ENCODE measurements at places on chromosomes 3 and 15. TPM values are rescaled to one million over a fixed set of nuclear protein-coding genes. Genes with fewer than 3 reads are reported as not detected.

CPNE9 gene
- polyA plus RNA-seq, result not detected

TTLL13 gene
- polyA plus RNA-seq, result 0.34 TPM

KNG1 gene
- 107 TPM for polyA plus RNA-seq

LYZL4 gene
- polyA plus RNA-seq, result not detected

PLXNA1 gene
- polyA plus RNA-seq, result 36.6 TPM

TMC3 gene
- polyA plus RNA-seq, result 0.29 TPM

INSYN1 gene
- polyA plus RNA-seq, result 15.3 TPM

CCNB2 gene
- 40.1 TPM for polyA plus RNA-seq

CLDN18 gene
- 2.2 TPM for polyA plus RNA-seq

ZMAT3 gene
- 6.7 TPM for polyA plus RNA-seq

CA12 gene
- 123 TPM for polyA plus RNA-seq
